ENCODE measurements at places on chromosomes 5 and 9.

DNA sequence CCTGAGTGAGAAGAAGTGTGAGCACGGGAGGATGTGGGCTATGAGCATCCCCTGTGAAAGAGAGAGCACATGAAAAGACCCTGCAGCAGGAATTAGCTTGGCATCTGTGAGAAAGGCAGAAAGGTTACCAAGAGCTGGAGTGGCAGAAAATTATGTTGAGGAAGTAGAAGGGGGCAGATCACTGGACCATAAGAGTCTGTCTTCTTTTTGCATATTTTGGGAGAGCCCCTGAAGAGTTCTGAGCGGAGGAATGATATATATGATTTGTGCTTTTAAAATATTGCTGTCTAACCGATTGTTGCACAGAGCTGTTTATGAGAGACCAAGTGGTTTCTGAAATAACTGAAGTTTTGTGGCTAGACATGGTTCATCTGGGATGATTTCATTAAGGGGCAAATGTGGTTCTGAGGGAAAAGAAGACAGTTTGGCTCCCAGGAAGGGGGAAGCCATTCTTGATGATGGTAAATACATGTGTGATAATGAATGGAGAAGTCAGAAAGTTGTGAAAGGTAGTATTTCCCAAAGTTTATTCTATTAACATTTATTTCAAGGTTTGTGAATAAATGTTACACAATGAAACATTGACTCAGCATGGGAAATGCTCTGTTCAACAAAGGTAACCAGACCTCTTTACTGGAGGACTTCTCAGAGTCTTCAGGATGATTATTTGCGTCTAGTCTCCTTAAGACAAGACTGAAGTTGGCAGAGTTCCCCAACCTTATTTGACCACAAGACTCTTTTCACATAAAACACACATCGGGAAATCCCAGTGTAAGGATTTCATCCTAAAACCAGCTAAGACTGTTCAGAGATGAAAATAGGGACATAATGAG lies 31.5 kb upstream of the ADRB2 start:
- DNase-seq = no peak

- no peak for DNase-seq
These were observed 31.1 kb downstream of the SLC24A2 start for GRCh38 chr9:19757745-19758144.

DNA sequence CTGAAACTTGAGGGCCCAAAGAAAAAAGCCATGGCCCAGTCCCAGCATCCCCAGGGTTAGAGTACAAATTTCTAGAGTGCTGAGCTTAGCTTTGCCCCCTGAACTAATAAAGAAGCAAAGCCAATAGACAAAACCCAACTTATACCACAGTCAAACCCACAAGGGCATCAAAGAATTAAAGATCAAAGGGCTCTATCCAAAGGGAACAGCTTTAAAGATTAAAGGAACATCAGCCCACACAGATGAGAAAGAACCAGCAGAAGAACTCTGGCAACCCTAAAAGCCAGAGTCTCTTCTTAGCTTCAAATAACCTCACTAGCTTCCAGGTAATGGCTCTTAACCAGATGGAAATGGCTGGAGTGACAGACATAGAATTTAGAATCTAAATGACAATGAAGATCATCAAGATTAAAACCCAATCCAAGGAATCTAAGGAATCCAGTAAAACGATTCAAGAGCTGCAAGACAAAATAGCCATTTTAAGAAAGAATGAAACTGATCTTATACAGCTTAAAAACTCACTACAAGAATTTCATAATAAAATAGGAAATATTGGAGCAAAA lies 93.9 kb downstream of the YIPF5 start:
- DNase-seq = no peak

DNA sequence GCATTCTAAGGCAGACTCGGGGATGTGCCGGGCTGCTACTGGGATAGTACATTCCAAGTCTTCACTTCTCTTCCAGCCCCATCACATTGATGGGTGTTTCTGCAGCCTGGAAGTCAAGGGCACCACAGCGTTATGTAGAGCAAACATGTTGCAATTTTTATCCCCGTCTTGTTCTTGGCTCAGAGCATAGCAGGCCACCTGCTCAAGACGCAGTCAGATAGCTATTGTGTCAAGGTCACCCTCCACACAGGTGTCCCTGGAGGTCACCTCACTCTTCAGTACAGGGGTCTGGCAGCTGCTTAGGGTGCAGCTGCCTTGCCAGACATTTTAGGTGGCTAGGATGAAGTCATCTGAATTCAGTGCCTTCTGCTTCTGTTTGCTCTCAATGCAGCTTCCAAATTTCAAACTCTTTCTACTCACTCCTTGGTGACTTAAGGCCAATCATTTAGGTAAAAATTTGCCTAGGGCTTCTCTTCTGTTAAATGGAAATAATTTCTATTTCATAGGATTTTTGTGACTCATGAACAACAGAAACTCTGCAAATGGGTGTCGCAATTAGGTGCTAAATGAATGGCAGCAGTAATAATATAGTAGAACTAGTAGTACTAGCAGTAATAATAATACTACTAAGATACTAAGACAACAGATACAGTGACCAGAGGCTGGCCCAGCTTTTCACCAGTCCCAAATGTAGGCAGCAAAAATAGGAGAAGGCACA lies 24.3 kb downstream of the KCNV2 start:
- DNase-seq = no peak

DNA sequence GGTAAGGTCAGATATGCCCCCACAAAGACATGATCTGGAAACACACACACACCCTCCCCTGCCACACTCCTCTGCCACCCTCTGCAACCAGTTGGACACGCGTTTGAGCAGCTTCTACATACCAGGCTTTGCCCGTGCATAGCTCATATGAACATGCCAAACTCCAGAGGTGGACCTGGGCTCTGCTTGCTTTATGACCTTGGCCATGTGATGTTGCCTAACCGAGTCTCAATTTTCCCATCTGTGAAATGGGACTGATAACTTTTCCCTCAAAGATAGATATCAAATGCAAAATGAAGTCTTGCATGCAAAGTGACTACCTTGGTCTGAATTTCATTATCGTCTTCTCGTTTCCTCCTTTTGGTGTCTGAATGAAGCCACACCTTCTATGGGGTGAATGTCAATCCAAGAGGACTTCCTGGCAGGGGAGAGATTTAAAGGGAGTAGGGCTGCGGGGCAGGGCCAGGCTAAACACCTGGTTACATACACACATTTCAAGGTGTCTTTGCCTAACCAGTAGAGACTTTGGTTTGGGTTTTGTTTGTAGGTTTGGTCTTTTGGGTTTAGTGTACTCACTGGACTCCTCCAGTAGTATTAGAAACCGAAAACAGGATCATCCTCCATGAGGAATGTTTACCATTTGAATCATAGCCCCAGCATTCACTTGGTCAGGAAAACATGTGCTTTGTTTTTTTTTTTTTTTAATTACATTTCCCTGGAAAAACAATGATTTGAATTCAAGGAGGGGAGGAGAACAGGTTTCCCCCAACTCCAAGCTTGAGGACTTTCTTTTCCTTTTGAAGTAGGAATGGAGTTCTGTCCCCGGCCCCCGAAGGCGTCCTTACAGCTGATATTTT lies 63.2 kb downstream of the COL27A1 start:
- no peak for DNase-seq

GRCh38 chr9:68719847-68720246 lies 14.8 kb downstream of the PIP5K1B start:
- no peak for DNase-seq

DNA sequence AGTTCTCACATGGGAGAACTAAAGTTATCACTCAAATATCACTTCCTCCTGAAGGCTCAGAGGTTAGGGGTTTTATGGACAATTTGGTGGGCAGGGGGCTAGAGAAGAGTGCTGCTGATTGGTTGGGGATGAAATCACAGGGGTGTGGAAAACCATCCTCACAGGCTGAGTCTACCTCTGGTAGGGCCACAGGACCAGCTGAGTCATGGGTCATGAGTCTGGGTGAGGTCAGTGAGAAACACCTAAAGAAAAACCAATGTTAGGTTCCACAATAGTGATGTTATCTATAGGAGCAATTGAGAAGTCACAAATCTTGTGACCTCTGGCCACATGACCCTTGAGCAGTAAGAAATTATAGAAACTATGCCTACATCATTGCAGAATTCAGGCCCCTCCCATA lies 203.3 kb upstream of the TARS1 start:
- no peak for DNase-seq

- DNase-seq = no peak
These were observed 54.0 kb upstream of the SLC30A5 start for GRCh38 chr5:69039829-69040228.

- DNase-seq = no peak
These were observed 27.9 kb downstream of the IPPK start for GRCh38 chr9:92642041-92642451.

DNA sequence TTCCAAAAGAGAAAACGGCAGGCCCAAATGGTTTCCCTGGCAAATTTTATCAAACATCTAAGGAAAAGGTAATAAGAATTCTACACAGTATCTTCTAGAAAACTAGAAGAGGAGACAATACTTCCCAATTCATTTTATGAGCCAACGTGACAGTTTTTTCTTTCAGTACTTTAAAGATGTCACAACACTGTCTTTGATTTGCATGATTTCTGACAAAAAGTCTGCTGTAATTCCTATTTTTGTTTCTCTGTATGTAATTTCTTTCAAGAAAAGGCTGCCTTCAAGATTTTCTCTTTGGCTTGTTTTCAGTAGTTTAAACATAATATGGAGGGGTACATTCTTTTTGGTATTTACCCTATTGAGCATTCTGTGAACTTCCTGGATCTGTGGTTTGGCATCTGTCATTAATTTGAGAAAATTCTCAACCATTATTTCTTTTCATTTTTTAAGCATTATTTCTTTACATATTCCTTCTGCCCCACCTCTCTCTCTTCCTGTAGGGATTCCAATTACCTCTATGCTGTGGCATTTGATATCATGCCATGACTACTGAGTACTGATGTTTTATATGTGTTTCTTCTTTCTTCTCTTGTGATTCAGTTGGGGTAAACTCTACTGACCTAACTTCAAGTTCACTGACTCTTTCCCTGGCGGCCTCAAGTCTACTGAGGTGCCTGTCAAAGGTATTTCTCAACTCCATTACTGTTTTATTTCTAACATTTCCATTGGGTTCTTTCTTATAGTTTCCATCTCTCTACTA lies 32.2 kb downstream of the ANKS6 start:
- no peak for DNase-seq

DNA sequence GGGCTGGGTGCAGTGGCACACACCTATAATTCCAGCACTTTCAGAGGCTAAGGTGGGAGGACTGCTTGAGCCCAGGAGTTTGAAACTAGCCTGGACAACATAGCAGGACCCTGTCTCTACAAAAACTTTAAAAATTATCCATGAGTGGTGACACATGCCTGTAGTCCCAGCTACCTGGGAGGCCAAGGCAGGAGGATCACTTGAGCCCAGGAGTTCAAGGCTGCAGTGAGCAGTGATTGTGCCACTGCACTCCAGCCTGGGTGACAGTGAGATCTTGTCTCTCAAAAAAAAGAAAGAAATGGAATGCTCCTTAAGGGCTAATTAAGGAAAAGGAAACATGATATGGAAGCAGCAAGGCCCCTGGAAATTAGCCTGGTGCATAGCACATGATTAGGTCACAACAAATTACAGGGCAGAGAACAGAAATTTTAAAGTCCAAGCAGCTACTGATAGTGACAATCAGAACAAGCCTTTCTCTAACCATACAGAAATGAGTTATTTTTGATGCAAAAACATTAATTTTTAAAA lies 19.5 kb downstream of the ANKH start:
- DNase-seq = no peak

DNA sequence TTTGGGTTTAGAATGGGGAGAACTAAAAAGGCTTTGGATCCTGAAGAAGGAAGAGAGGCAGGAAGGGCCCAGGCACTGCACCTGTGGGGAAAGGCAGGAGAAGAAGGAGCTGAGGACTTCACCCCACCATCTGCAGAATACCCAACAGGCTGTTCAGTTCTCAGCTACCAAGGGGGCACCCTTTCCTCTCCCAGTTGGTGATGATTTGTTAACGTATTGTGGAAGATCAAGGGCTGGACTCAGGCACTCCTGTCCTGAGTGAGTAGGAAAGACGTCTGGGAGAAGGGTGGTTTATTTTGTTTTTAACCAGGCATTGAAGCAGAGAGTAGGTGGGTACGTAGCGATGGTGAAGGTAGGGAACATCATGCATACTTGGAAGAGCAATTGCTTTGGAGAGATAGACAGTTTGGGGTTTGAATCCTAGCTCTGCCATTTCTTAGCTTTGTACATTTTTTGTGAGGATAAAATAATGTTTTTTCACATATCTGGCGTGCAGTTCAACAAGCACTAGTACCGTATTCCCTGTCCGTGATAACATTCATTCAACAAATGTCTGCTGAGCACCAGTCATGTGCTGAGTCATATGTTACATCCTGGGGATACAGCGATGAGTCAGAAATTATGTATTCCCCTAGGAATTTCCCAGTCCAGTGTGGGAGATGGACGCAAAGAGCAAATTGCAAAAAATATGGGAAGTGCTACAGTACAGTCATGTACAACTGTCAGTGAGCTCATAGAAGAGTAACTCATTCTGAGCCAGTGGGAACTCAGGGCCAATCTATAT lies 2.1 kb downstream of the MSANTD3 start:
- DNase-seq = no peak

DNA sequence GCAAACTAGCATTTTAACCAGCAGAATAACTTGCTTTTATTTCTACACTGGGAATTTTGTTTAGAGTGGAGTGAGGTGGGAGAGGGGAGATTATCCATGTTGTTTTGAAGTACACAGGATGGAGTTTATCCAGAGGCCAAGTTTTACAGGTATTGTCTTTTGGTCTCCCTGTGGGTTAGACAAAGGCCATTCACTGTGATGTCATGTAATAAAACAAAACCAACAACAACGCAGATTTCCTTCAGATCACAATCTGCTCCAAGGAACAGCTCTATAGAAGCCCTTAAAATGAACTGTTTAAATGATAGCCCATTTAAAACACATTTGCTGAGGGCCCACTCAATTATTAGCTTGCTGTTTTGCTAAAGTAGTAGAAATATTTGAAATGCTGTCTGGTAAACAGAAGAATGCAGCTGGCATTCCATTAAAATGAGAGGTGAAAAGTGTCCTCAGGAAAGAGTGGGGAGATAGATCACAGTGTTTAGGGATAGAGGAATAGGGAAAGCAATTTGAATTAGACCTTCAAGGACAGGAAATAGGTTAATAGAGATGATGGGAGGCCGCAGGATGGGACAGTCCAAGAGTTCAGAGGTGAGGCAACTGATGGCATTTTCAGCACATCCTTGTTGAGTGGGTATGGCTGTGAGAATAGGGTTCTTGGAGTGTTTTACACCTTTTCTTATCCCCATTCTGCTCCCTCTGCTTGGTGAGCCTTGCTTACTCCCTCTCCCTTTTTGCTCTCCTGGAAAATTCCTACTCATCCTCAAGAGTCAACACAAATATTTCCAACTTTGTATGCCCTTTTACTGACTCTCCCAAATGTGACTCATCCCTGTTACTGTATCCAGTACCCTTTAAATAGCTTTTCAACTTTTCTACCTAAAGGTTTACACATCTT lies 140.1 kb upstream of the NR3C1 start:
- DNase-seq = no peak

DNA sequence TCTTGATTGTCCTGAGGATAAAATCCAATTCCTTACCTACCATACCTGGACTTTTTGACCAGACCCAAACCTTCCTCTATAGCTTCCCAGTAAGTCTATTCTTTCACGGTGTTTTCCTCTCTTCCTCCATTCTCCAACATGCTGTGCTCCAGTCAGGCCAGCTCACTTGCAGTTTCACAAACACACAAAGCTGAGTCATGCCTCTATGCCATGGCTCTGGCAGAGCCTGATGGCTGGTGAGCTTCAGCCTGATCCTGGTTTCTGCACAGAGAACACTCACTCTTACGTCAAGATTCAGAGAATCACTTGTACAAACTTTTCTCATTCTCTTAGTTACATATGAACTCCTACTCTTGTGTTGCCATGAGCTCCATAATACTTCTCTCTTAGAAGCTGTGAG lies 27.7 kb upstream of the PAX5 start:
- no peak for DNase-seq

Data from T-cell (primary cell).